ENCODE measurements at places on chromosomes 5 and 9. TPM values are rescaled to one million over a fixed set of nuclear protein-coding genes. Genes with fewer than 3 reads are reported as not detected.

NTNG2 gene
- 2.2 TPM for total RNA-seq

DNA sequence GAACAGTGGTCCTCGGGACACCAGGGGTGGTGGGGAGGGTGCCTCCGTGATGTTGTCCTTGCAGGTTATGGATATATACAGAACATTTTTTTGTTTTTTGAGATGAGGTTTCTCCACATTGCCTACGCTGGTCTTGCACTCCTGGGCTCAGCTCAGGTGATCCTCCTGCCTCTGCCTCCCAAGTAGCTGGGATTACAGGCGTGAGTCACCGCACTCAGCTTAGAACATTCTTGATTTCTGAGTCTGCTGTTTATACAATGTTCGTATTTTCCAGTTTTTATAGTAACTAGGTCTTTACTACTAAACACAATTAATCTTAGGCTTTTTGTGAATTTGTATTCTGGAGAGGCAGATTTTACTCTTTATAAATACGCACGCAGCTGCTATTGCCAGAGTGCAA, 6.0 kb downstream of the PMPCA start:
- DNase-seq: no peak

- no peak for DNase-seq
Measured at GRCh38 chr9:70470050-70471015, 55.9 kb upstream of the KLF9 start.

DNA sequence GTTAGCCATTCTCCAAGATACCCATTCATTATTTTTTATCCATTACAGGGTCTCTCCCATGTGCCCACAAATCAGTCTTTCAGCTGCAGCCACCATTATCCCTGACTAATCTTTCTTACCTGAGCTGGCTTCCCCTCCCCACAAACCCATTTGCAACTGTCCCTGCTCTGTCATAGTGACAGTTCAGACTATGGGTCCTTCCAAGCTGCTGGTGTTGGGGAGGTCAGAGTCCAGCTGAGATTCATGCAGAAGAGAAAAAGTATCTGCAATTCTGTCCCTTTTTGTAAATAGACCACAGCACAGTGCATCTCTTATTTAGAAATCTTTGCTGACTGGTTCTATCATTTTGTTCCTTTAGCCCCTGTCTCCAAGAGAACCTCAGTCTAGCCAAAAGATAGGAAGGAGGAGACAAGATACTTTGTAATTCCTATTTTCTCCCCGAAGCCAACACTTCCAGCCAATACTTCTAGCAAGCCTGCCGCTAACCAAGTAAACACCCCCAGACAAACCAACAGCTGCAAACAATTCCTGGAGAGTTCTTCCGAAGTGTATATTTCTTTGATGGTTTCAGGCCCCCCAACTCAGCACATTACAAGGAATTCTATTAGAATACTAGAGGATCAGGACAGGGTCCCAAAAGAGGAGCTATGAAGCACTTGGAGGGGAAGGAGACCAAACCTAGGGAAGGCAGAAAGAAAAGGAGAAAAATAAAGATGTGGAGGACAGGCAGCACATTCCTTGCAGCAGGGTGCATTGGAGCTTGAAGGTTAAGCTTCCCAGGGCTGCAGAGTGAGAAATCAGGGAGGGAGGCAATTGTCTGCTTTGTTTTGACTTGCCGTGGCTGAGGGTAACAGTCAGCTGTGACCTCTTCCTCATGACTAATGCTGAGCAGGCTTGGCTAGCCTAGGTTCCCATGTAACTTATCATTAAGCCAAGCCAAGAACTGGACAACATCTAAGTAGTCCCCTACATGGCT, 148.5 kb downstream of the SGCD start:
- DNase-seq: no peak

GRCh38 chr5:169650701-169651331, 13.7 kb downstream of the DOCK2 start:
- no peak for DNase-seq

DNA sequence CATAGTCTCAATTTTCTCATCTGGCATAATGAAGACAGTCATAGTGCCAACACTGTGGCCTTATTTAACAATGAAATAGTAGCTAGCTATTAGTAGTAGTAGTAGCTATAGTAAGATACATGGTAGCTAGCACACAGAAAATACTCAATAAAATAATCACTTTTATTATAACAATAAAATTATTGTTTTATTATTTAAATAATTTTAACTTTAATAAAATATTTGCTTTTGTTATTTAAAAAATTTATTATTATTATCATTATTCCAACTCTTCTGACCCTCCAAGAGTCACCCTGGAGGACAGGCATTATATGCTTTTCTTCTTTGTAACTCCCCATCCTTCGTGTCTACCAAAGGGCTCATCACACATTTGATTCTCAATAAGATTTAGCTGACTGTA, 252.1 kb downstream of the TRIM32 start:
- no peak for DNase-seq

All from activated naive CD4-positive, alpha-beta T cell treated with anti-CD3 and anti-CD28 coated beads, Interleukin-2, amount 50 U/mL, for 72 hours (primary cell).